CD4-positive, alpha-beta T cell treated with Interleukin-4 for 1 hour (primary cell): ENCODE measurements at places on chromosomes 11 and 22.
A peak's percentile ranks its signal among the peaks of the same experiment; 100 is the strongest.

- no peak for DNase-seq
Measured at GRCh38 chr22:46696229-46696518, 41.9 kb downstream of the CERK start.

DNA sequence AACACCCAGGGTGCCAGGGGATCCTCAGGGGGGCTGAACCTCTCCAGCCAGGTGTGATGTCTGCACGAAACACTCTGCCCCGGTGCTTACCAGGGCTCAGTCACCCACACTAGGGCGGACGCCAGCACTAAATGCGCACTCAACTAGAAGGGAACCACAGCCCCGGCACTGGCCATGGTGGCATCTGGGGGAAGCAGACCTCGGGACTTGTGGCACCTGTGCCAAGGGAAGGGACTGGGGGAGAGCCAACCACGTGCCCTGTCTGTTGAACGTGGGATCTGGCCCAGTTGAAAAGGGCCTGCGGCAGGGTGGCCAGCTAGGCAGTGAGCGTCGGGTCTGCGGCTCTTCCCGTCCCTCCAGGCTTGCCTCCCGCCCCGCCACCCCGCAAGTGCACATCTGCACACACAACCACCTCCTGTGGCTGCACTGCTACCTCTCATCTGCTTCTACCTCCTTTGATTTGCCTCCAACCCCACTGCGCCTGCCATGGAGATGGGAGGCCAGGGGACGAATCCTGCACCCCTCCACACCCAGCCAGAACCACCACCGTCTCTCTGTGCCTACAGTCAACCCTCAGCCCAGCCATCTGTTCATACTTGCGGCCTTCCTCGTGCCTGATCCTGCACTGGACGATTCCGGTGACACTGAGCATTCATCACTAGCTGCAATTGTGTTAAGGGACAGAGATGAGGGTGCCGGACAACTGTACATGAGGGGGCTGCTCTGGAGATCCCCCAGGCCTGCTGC, 15.0 kb upstream of the MOB2 start:
- DNase-seq, result no peak

DNA sequence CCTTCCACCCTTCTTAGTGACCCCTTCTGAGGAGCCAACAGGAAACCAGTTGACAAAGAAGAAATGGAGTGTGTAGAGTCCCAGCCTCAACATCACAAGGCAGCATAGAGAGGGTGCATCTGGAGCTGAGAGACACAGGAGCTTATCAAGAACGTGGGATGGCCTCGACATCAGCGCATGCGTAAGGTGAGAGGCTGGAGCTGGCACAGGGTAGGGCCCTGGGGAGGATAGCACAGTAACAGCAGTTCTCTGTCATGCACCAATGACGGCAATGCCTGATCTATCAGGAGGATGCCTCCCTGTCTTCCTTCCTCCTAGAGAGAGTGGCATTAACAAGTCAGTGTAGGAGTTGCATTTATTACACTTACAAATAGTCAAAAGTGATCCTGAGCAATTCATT, 426.1 kb downstream of the NTM start:
- DNase-seq, result no peak

GRCh38 chr22:20919718-20920117, 2.5 kb downstream of the CRKL start:
- no peak for DNase-seq

DNA sequence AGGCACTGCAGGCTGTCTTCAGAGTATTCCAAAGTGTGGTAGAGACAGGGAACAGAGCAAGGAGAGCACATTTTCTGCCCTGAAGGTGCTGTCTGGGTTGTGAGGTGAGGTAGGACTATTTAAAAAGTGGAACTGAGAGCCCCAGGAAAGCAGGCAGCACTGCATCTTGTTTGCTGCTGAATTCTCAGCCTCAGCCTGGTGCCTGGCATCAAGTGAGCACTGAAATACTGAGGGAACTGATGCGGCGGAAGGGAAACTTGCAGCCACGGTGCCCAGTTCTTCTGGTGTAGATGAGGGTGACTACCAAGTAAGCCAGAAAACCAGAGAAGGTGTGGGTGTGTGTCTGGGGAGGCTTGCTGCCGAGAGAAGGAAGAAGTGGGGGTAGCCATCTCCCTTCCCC, 59.5 kb downstream of the TNRC6B start:
- no peak for DNase-seq

- no peak for DNase-seq
Measured at GRCh38 chr11:45345491-45345890, 59.4 kb upstream of the SYT13 start.

DNA sequence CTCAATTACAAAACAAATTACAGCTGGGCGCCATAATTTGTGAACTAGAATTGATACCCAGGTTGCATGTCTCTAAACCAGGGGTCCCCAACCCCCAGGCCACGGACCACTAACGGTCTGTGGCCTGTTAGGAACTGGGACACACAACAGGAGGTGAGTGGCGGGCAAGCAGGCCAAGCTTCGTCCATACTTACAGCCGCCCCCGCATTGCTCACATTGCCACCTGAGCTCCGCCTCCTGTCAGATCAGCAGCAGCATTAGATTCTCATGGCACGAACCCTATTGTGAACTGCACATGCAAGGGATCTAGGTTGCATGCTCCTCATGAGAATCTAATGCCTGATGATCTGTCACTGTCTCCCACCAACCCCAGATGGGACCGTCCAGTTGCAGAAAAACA, 12.9 kb downstream of the FCHSD2 start:
- no peak for DNase-seq

- no peak for DNase-seq
Measured at GRCh38 chr11:79255965-79256364, 184.9 kb downstream of the TENM4 start.

DNA sequence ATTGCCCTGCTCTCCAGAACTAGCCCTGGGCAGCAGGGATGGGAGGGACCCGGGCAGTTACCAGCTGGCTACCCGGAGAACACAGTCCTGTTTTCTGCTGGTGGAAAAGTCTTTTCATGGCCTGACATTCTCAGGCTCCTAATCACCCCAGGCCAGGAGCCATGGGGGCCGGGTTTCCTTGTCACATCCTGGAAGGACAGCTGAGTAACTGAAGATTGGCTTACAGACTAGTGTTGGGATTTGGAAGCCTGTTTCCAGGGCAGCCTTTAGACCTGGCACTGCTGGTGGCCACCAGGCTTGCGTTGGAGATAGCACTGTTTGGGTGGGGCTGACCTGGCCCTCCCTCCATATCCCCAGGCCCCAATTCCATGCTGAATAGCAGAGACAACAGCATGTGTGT, 349.0 kb downstream of the CTTN start:
- DNase-seq, result no peak

GRCh38 chr22:40535189-40535512, 101.4 kb downstream of the MRTFA start:
- DNase-seq, result no peak

DNA sequence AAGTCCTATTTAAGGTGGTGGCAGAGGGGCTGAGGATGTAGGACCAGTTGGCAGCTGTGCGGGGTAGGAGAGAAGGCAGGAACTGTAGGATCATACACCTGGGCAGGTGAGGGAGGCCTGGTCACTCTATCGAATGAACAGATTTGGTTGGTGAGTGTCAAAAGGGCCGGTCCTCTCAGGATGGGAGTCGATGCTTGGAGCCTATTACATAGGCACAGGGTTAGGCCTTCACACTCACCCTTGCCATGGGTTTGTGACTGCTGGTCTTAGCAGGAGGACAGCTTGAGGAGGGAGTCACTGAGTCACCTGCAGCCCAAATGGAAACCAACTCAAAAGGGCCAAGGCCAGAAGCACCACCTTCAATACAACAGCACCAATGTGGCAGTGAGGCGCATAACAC, 80.2 kb upstream of the NARS2 start:
- no peak for DNase-seq

DNA sequence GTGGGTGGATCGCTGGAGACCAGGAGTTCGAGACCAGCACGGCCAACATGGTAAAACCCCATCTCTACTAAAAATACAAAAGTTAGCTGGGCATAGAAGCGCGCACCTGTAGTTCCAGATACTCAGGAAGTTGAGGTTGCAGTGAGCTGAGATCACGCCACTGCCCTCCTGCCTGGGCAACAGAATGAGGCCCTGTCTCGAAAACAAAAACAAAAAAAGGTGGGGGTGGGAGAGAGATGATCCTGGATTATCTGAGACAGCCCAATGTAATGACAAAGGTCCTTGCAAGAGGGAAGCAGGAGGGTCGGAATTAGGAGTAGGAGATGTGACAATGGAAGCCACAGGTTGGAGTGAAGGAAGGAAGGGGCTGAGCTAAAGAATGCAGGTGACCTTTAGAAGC, 87.6 kb upstream of the APOA1 start:
- DNase-seq, result peak; percentile 66

GRCh38 chr11:2420502-2421225, 20.1 kb downstream of the TSSC4 start:
- peak; percentile 75 for DNase-seq

GRCh38 chr22:19760951-19761724, 560 bp downstream of the TBX1 start:
- no peak for DNase-seq

DNA sequence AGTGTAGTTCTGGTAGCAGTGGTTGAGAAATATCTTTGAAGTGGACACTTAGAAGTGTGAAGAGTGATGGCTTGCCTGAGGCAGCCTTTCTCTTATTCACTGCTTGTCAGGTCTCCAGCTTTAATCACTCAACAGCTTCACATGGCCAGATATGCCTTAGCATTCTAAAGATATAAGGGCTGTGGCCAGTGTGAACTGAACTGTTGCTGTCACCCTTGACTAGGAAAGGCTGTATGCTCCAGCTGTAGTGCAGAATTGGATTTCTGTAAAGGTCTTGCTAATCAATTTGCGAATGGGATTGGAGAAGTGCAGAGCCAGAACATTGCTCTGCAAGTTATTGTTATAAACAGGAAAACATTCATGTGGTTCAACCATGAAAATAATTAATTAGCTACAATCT, 266.7 kb downstream of the TMEM135 start:
- DNase-seq, result no peak

DNA sequence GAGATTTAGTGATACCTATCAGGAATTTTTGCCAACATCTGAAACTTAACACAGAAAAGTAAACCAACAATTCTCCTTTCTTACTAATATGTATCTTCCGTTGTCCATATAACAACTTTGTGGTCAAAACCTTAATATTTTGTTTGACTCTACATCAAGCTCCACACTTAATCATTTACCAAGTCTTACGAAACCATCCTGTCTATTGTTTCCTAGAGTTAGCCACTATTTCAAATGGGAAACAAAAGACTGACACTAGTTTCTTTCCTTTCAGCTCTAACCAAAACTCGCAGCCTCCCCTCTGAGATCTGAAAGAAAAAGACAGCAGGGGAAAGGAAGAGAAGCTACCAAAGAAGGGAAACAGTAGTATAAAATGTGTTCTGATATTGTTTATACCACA, 26.5 kb upstream of the PRDM10 start:
- DNase-seq, result no peak

DNA sequence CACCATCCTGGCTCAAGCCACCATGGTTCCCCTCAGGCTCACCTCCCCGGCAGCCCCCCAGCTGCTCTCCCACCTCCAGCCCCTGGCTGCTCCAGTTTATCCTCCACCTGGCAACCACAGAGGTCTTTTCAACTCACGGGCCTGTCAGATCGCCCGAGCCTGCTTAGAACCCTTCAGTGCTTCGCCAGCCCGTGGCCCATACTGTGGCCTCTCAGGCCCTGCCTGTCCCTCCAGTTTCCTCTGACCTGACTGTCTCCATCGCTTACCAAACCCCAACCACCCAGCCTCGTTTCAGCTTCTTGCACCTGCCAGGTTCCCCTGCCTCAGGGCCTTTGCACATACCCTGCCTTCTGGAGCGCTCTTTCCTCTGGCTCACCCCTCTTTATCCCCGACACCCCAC, 6.9 kb downstream of the KCNC1 start:
- no peak for DNase-seq

DNA sequence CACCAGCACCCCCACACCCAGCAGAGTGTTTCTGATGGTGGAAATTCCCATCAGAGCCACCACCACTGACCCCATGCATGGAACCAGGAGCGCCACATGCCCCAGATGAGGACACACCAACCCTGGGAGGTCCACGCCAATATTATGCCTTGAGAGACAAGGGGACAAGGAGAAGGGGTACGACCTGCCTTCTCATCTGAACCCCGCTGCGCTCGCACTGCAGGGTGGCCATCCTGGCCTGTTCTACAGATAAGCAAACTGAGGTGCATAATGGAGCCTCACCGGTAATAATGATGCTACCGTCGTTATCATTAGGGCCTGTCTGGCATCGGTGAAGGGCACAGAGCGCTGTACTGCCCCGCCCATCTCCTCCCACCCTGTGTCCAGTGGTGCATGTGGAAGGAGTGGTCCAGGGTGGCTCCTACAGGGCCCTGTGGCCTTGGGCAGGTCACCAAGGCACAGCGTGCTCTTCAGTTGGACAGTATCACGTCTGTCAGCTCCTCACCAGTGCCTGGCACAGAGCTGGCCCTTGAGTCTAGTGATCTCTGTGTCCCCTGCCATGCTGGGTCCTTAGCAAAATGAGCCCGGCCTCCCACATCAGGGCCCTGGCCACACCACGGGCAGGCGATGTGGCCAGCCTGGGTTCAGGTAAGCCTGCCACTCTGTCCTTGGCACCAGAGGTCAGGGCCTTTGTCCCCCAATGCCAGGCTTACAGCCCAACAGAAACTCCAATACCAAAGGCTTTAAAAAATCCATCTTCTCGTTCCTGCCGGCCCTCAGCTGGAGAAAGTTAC, 92.2 kb downstream of the PHF21B start:
- DNase-seq, result no peak

DNA sequence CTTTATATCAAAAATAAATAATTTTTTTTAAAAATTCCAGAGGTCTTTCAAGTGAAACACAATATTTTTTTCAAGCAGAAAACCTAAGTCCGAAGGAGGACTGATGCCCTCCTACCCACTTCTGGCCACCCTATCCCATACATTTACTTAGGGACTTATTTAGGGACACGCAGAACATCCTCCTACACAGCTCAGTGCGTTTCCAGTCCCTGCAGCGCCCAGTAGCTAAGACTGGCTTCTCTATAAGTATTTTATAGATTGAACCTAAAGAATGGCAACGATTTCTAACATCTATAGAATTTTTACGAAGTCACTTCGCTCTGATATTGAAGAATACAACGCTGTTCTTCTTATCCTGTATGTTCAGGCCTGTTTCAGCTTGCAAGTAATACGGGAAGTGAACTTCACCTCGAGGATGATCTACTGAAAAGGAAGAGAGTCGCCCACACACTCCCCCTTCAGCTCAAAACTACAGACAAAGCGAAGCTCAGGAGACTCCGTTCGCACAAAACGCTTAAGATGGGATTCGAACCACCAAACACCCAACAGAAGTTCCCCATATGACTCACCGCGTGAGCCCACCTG, 328 bp downstream of the CHEK2 start:
- DNase-seq, result no peak

GRCh38 chr11:12922418-12922817, 86.7 kb upstream of the RASSF10 start:
- no peak for DNase-seq
